ENCODE measurements at places on chromosomes 7 and 10.

- no peaks in the 10 kb centered on the region for H3K4me1 ChIP-seq
- H3K36me3 ChIP-seq = peaks cover 2% of the 10 kb centered on the region
- no peak for DNase-seq
- no peak overlapping the region for H3K4me3 ChIP-seq
- H3K27ac ChIP-seq = no peak overlapping the region
Measured at GRCh38 chr10:103605359-103606096, 112.0 kb downstream of the NEURL1 start.

- no peak overlapping the region for H3K4me3 ChIP-seq
- peaks cover 6% of the 10 kb centered on the region for H3K27me3 ChIP-seq
- H3K4me1 ChIP-seq = no peaks in the 10 kb centered on the region
Measured at GRCh38 chr10:30182191-30183054, 123.0 kb upstream of the JCAD start.

DNA sequence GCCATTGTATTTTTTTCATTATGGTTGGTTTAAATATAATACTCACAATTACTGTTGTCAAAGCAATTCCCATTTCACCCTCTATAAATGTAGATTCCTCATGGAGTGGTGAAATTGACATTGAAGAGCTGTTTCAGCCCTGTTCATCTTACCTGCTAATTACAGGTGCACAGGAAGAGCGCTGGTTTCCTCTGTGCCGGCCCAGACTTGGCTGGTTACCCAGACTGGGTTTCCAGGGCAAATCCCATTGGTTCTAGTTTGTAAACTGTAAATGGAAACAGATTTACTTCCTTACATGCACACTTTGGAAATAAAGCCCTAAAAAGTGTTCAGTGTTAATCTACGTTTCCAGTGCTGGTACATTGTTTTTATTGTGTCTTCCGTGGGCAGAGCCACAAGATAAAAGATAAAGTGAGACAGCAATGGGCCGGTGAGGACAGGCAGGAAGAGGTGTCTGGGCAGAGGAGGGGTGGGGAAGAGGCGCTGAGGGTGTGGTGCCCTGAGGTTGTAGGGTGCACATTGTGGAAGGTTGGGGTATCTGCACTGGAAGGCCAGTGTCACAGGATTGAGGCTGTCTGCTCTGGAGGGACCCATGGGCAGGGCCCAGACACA lies 71.6 kb upstream of the ZPBP start:
- H3K36me3 ChIP-seq = no peaks in the 10 kb centered on the region
- no peaks in the 10 kb centered on the region for H3K27me3 ChIP-seq
- peaks cover 25% of the 10 kb centered on the region for H3K4me1 ChIP-seq
- no peak for DNase-seq
- H3K4me3 ChIP-seq = no peak overlapping the region

DNA sequence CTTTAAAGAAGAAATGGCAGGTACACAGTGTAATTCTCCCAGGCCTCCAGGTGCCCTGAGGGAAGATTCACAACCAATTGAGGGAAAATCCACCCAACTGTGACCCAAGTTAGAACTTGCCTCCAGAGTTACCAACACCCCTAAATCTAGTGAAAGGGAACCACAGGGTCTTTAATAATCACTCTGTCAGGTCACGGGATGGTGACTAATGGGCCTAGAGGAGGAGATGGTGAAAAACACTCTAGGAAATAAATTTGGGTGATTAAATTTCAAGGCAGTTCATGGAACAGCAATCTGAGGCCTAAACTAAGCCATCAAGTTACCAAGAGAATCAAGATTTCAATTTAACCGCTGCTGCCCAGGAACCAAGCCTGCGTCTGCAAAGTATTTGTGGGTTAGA lies 26.7 kb upstream of the SLF2 start:
- DNase-seq = no peak
- no peak overlapping the region for H3K4me3 ChIP-seq
- peaks cover 51% of the 10 kb centered on the region for H3K4me1 ChIP-seq
- H3K36me3 ChIP-seq = no peaks in the 10 kb centered on the region
- H3K27me3 ChIP-seq = peaks cover 25% of the 10 kb centered on the region
- H3K27ac ChIP-seq = no peak overlapping the region

DNA sequence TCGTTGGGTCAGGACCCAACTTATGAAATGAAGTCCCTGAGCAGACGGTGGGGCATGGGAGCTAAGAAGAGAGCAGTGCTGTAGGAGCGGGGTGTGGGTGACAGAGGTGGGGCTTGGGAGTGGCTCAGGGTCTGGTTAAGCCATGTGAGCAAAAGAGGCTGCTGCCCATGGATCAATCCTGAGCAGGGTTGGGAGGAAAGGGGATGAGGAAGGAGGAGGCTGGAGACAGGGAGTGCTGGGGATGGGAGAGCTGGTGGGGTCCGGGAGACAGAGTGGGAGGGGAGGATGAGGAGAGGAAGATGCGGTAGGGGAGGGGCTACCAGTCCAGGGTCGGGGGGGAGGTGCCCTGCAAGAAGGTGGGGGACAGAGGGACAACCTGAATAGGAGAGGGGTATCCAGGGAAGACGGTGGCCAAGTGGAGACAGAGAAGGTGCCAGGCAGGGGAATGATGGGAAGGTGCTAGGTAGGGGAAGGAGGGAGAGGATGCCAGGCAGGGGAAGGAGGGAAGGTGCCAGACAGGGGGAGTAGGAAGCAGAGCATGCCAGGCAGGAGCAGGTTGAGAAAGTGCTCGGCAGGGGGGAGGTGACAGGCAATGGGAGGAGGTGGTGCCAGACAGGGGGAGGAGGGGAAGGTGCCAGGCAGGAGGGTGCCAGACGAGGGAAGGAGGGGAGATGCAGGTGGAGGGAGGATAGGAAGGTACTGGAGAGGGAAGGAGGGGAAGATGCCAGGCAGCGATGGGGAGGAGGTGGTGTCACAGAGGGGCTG lies 27.5 kb upstream of the SMARCD3 start:
- no peak overlapping the region for H3K4me3 ChIP-seq
- H3K36me3 ChIP-seq = no peaks in the 10 kb centered on the region
- peaks cover 7% of the 10 kb centered on the region for H3K4me1 ChIP-seq
- DNase-seq = no peak
- H3K27me3 ChIP-seq = peaks cover 56% of the 10 kb centered on the region
- no peak overlapping the region for H3K27ac ChIP-seq

DNA sequence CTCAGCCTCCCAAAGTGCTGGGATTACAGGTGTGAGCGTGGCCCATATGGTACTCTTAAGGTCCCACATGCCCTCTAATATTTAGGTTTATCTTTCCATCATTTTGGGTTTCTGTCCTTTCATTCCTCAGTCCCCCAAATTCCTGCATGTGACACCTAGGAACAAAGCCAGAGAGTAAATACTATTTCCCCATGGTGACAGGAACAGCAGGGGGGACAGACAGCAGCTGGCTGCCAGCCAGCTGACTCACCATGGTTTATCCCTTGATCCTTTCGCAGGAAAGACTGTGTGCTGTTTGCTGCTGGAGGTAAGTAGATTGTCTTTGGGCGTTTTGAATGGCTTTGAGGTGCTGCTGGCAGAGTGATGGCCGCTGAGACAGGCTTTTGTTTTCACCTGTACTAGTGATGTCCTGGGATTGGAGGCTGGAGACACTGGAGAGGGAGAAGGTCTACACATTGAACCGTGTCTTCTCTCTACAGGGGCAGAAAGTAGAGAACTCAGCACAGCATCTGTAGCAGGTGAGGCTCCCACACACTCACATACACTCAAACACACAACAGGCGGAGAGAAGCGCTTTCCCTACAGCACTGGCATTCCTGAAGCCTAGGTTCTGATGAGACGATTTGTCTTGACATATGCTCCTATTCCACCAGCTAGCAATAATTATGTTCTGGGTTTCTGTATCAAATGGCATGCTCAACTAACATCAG lies 83.7 kb upstream of the EFCAB10 start:
- H3K4me1 ChIP-seq = peaks cover 3% of the 10 kb centered on the region
- H3K36me3 ChIP-seq = peaks cover 53% of the 10 kb centered on the region
- no peak overlapping the region for H3K27ac ChIP-seq
- no peak for DNase-seq

- H3K27ac ChIP-seq = no peak overlapping the region
- H3K36me3 ChIP-seq = no peaks in the 10 kb centered on the region
- H3K27me3 ChIP-seq = no peaks in the 10 kb centered on the region
- peaks cover 9% of the 10 kb centered on the region for H3K4me1 ChIP-seq
- DNase-seq = no peak
- no peak overlapping the region for H3K4me3 ChIP-seq
Measured at GRCh38 chr7:47604496-47604890, 22.6 kb upstream of the TNS3 start.

Data from thymus (tissue), 14 donors.